ENCODE measurements at places on chromosomes 1 and 21.
A peak's percentile ranks its signal among the peaks of the same experiment; 100 is the strongest.

DNA sequence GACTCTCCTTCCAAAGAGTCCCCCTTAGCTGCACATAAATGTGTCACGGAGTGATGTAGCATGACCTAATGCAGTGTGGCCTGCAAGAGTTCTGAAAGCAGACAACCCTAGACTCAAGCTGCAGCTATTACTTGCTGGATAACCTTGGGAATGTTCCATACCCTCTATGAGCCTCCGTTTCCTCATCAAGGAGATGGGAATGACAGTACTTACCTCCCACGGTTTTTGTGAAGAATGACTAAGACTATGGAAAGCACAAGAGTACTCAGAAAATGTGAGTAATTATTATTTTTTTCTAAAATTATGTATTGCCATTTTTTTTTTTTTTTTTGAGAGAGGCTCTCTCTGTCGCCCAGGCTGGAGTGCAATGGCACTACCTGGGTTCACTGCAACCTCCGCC, 3.0 kb downstream of the TTC39A start:
- DNase-seq, result no peak

DNA sequence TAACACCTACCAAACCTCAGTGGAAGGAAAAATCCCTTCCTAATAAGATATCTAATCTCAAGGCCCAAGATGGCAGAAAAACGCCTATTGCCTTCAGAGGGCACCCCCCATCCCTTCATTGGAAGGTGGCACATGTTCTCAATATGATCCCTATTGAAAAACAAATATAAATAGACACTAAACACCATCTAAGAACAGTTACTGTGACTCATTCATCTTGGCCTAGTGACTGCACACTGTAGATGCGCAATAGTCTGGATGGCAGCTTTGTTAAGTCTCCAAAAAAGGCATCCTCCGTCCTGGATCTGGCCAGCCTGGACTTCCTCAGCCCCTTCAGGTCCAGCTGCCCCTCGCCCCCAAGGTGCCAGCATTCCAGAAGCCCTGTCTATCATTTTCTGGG, 121.9 kb downstream of the CAPN8 start:
- DNase-seq, result no peak

DNA sequence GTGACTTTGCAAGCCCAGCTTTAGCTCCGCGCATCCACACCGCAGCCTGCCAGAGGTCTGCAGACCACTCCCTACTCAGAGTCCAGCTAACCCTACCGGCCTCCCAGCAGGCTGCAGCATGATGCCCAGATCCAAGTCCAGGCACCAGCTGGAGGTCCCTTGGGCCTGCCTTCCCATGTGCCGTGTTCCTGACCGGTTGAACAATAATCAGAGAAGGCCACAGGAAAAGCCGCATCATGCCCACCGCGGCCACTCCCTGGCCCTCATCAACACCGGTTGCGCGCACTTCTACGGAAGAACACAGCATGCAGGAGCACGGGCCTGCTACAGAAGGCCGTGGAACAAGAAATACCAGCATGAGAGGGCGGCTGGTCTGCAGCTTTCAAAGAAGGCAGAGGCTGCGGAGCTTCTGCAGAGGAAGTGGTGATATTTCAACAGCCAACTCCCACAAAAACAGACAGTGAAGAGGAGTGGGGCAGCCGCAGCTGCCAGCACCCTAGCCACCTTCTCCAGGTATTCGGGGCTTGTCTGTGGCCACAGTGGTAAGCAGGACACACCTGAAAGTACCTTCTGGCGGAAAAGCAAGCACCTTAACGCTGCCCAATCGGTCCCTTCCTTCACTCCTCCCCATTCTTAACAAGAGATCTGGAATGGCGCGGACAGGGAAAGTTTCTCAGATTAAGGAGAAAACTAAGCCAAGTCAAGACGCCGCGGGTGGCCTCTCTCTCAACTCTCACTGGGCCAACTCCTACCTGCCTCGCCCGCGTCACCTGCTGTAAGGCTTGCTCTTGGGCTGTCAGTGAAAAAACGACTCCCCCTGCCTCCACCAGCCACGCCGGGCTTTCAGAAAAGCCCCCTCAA, 1.5 kb downstream of the PGBD5 start:
- DNase-seq, result no peak

- no peak for DNase-seq
Measured at GRCh38 chr1:182995894-182996293, 27.3 kb upstream of the LAMC1 start.

DNA sequence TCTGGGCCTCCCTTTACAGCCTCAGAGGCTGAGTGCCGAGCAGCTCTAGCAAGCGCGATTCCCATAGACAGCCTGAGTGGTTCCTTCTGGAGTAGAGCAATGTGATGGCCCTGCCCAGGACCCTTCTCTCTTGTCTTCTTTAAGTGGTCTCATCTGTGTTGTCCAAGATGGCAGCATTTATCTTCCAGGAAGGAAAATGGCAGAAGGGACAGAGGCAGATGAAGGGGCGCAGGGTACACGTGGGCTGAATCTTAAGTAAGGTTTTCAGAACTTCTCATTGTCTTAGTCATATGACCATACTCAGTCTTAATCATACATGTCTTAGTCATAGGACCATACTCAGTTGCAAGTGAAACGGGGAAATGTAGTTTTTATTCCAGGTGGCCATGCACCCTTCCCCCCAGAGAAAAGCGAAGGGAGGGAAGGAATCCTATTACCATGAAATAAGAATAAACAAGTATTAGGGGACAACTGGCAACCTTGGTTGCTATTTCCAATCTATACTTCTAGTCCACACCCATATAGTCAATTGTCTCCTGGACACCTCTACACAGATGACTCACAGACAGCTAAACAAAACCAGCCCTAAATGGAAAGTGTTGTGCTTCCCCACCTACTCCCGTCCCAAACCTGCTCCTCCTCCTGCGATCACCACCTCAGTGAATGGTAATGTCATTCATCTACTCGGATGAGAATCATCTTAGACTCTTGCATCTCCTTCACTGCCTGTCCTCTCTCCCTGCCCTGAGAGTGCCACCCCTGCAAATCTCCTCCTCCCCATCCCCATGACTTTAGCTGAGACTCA, 13.3 kb downstream of the OVAAL start:
- DNase-seq, result no peak

- no peak for DNase-seq
Measured at GRCh38 chr1:11543796-11544195, 64.8 kb downstream of the DISP3 start.

- DNase-seq, result no peak
Measured at GRCh38 chr1:2470290-2471158, 5.6 kb upstream of the PLCH2 start.

GRCh38 chr1:30383221-30383711, 340.1 kb downstream of the MATN1 start:
- no peak for DNase-seq

- no peak for DNase-seq
Measured at GRCh38 chr1:12372761-12373160, 142.9 kb downstream of the VPS13D start.

GRCh38 chr21:42038826-42039425, 28.8 kb upstream of the ZBTB21 start:
- no peak for DNase-seq

DNA sequence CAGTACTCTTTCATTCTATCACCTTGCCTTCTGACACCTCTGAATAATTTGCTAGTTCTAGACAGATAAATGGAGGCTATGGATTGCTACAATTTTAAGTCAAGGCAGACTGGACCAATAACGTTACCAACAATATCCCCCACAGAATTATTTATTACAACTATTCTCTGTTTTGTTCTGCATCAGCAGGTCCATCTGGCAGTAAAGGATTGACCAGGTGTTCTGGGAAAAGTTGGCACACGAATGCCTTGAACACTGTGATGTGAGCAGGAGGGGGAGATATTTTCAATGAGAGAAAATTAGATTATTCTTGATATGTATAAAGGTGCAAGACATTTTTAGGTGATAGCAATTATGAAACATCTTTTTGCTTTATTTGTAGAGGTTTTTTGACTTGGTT, 718.8 kb upstream of the TMPRSS15 start:
- peak; percentile 59 for DNase-seq

DNA sequence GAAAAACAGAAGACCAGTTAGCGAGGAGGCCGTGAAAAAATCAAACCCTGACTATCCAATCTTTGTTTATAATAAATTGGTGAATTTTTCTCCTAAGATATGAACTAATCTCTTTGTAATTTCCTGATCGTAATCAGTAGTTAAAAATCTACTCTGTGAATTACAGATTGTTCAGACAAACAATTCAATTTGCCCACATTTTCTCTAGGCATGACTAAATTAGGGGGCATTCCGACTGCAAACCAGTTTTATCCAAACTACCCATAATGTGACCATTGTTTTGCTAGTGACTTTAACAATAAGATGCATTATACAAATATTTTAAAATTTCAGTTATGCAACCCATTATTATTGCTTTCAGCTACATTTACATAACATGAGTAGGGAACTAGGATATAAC, 546.9 kb upstream of the ADAMTS5 start:
- no peak for DNase-seq

DNA sequence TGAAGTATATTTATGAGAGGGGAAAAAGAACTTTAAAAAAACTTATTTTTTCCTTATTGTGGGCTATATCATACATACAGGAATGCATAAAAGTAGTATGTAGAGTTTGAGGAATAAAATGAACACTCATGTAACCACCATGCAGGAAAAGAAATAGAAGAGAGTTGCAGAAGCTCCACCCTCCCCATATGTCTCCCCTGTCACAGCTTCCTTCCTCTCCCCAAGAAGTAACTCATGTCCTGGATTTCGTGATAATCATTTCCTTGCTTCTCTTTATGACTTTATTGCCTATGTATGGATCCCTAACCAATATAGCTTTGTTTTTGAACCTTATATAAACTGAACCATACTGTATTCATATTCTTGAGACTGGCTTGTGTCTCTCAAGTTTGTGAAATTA, 126.4 kb downstream of the ZZZ3 start:
- no peak for DNase-seq

DNA sequence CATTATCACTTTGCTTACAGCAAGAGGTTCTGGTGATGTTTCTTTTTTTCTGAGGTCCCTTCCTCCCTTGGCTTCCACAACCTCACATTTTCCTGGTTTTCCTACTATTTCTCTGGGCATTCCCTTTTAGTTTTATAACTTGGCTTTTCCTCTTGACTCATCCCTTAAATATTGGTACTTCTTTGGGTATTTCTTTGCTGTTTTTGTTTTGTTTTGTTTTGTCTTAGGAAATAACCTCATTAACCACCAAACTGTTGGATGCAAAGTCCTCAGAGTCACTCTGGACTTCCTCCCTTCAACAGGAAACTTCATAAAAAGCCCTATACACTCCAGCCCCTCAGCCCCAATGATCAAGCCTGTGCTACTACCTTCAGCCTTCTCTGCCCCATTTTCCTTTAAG, 211.1 kb downstream of the DUSP10 start:
- no peak for DNase-seq

DNA sequence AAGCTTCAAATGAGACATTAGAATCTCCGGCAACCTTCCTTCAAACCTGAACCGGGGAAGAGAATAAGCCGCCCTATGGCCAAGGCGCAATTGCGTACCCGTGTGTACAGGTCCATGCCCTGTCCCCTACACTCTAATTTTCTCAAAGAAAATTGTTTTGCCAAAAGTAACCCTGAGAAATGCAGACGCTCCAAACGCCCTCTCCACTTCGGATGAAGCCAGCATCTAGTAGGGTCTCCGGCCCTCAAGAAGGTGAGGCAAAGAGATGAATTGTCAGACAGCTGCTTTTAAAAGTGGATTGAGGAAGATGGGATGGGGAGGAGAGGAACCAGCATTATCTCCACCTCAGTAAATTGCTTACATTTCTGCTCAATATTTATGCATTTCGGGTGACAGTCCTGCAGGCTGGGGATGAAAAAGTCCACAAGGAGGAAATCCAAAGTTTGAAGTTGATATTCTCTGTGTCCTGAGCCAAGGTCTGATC, 630 bp upstream of the LHX9 start:
- DNase-seq, result no peak

DNA sequence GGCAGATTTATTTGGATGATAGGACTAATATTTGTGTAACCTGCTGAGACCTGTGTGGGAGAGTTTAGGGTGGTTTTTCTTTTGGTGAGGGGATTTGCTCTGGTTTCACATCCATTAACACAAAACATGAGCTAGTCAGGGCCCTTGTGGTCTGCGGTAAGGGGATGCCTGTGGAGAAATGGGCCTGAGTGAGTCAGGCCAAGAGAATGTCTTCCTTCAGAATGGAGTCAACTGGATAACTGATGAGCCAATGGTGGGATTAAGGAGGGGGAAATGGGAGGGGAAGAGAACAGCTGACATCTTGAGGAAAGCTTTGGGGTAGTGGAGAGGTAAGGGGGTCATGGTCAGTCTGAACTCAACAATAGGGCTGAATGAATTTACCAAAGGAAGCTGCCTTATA, 13.9 kb downstream of the WNT2B start:
- no peak for DNase-seq

- no peak for DNase-seq
Measured at GRCh38 chr1:63931468-63931867, 157.7 kb downstream of the ROR1 start.

DNA sequence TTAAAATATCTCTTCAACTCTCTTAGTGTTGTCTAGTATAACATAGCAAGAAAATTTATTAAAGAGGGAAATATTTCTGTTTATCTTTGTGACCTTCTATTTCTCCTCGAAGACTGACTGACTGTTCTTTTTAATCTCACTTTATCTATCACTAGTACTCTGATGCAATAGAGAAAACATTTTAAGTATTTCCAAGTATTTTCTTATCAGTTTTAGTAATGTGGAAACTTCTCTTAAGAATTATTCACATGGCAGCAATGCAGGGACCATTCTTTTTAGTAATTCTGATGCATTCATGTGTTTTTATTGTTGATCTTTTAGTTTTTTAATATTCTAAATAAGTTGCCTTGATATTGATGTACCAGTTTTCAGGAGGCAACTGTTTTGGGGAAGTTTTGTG, 115.7 kb downstream of the NEK7 start:
- DNase-seq, result no peak

GRCh38 chr1:38815903-38816627, 43.5 kb downstream of the RRAGC start:
- DNase-seq, result no peak

DNA sequence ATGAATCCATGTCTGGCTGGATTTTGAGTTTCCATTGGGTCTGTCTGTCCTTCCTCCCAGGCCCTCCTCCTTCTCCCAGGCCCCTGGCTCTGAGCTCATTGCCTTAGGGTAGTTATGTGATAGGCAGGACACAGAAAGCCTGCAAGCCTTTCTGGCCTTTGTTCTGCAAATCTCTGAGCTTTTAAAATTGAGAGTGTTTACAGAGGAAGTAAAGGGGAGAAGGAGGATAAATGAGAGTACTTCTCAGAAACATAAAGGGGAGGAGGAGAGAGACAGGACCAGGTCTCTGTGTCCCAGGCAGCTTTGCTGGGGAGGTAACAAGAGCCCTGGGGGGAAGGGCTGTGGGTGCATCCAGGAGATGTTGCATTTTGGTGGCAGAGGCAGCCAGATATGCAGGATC, 126.7 kb downstream of the FOXD2 start:
- DNase-seq, result no peak

Data from NCI-H1092 (cell line).